ENCODE measurements at places on chromosomes 2 and 18.

DNA sequence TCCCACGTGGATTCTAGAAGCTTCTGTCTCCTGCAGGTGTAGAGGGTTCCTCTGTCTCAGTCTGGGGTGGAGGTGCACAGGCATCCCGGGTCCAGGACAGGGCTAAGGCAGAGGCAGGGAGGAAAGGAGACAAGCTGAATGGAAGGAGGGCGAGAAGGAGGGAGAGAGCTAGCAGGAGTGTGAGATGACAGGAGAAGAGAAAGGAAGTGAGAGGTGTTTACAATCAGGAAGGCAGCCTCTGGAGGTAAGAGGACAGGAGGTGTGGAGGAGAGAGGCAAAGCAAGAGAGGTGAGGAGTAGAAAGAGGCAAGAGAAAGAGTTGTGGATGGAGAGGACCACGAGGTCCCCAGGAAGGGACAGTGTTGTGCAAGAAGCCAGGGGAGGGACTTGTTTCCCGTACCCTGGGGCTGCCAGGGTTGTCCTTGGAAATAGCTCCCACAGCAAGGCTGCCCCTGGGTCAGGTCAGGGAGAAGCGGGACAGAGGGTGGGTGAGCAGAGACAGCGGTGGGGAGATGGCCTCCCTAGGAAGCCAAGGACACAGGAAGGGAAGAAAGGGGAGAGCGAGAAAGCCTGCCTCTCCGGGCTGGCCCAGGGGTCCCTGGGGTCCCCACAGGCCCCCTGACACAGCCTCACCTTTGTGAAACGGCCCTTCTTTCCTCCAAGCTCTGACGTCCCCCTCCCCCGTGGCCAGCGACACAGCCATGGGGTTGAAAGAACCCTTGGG is 136.9 kb downstream of the CYP26B1 start:
- DNase-seq, result no peak

DNA sequence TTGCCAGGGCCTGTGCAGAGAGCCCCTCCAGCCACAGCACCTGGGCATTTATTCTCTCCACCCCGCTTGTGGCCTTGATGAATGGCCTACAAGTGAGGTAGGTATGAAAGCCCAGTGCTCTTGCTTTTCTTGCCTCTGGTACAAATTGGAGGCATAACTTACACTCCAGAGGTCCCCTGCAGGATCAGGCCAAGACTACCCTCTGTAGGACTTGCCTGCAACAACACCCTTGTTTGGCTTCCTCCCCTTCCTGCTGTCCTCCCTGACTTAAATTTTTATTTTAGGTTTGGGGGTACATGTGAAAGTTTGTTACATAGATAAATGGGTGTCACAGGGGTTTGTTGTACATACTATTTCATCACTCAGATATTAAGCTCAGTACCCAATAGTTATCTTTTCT is 95.7 kb downstream of the CDC42EP3 start:
- no peak for DNase-seq

DNA sequence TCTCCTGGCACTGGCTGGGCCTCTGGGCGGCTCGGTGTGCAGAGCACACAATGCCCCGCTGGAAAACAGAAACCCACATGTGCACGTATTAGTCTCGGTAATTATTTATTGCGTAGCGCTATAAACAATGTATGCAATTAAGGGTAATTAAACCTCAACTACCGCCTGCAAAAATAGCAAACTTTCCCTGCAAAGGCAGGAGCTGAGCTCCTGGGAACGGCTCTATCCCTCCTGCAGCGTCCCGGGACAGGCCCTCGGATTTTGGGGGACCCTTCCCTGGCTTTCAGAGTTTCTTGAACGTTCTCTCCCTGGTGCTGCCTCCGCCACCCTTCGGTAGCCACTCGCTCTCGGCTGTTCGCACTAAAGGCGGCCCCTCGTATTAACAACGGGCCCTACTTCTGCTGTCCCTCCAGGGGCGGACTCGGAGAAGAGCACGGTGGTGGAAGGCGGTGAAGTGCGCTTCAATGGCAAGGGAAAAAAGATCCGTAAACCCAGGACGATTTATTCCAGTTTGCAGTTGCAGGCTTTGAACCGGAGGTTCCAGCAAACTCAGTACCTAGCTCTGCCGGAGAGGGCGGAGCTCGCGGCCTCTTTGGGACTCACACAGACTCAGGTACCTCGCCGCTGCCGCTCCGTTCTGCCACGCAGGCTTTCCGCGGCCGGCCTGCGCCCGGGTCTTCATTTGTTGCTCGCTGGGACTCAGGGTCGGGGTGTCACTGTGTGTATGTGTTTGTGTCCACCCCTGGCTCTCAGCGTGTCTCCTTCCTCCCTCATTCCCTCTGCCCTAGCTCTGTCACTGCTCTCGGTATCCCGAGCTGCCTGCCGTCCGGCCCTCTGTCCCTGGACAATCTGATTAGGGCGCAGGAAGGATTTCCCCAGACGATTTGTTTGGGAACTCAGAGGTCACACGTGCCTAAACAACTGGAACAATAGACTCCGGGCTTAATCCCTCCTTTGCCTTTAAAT is 1.2 kb downstream of the DLX1 start:
- no peak for DNase-seq

- no peak for DNase-seq
These were observed 111.5 kb upstream of the MGAT5 start for GRCh38 chr2:134142341-134142738.

GRCh38 chr2:96325041-96325883 is at the start of gene ITPRIPL1:
Gene ITPRIPL1, plus strand, starts transcription at chr2:96325317. Its CDS starts 523 bp downstream, at chr2:96325840.
- DNase-seq, result no peak

GRCh38 chr2:33512112-33512511 is 35.7 kb downstream of the RASGRP3 start:
- no peak for DNase-seq

DNA sequence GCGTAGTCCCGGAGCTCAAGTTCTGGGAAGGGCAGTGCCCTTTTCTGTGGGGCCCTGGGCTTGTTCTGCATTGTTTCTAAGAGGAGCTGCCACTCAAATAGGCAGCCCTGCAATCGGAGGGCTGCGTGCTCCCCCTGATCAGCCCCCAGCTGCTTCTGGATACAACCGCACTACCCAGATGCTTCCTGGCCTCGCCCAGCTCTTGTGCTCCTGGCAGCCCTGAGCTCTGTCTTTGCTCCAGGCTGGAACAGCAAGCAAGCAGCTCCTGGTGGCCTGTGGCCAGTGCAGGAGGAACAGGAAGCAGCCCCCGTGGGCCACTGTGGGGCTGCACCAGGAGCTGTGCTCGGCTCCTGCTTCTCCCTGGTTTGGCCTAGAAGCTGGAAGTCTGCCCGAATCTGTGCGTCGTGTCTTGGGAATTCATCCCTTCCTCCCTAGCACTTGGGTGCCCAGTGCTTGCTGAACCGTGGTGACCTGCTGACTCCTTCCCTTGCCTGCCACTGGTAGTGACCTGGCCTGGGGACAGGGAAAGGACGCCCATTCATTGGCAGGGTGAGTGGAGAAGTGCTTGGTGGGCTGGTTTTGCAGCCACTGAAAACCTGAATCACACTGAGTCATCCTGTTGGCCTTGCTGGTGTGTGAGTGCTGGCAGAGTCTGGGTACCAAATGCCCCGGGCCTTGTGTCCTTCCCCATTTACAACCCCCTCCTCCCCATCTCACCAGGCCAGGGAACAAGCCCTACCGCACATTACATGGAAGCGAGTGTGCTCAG is 27.3 kb upstream of the NTSR2 start:
- DNase-seq, result peak; percentile 38

DNA sequence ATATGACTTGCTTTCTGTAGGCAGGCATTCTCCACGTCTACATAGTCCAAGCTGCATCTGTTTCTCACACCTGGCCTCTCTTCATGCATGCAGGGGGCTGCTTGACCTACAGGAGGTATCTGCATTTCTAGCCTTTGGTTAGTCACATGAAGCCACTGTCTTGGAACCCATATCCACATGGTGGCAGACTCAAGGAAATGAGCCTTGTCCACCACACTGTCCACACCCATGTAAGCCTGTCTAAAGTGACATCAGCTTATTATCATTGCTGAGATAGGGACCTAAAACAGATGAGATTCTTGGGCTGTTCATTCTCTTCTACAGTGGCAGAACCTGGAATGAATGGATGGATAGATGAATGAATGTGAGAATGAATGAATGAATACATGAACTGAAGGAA is 160.4 kb downstream of the DOCK10 start:
- no peak for DNase-seq

GRCh38 chr2:166090908-166091307 is 36.9 kb downstream of the SCN1A start:
- DNase-seq, result no peak

DNA sequence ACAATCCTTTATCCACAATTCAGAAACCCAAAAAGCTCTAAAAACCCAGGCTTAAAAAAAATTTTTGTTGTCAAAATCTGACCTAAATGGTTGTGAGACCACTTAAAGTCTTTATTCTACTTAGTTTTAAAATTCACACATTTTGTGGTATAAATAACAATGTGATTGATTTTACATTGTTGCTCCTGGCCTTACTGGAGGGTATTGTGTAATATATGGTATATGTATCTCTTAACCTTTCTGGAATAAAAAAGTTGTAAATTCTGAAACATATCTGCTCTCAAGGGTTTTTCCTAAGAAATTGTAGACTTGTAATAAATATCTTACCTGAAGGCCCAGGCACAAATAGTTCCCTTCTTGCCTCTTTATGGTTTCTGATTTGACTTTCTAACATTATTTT is 73.3 kb upstream of the PNPT1 start:
- no peak for DNase-seq

- DNase-seq, result no peak
These were observed 50.0 kb downstream of the HDLBP start for GRCh38 chr2:241265506-241265905.

GRCh38 chr18:79587226-79587741 is 92.3 kb upstream of the CTDP1 start:
- no peak for DNase-seq

DNA sequence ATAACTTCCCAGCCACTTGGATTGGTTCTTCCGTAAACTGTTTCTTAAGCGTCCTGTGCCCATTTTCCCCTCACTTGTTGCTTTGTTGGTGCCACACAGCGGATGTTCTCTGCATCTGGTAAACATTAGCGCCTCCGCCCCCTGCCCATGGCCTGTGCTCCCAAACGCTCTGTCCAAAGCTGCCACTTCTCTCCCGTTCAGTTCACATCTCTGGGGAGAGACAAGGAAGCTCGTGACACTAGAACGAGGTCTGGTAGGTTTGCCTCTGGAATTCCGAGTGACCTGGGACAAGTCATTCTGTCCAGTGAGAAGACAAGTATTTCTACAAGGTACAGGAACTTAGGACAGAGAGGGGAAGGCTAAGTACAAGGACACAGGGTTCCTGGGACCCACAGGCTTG is 9.4 kb downstream of the COPS9 start:
- DNase-seq, result no peak
